ENCODE measurements at places on chromosomes 6 and 20.

DNA sequence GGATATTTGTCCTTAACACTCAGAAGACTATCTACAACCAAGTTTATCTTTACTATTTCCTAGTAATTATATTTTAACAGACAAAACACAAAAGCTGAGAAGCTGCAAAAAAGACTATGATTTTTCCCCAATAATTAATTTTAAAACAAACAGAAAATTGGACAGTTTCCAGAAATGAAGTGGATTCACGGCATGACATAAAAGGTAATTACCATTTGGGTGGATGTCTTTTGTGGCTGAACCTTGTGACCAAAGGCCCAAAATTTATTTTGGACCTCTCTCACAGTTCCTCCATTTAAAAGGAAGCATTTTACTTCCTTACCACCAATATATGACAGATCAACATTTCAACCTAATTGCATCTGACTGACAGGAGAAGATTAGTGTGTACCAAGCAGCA lies 90.2 kb downstream of the GMDS start:
- no peak for DNase-seq

- DNase-seq, result no peak
Observed at GRCh38 chr20:36147690-36148089, 6.8 kb upstream of the EPB41L1 start.

DNA sequence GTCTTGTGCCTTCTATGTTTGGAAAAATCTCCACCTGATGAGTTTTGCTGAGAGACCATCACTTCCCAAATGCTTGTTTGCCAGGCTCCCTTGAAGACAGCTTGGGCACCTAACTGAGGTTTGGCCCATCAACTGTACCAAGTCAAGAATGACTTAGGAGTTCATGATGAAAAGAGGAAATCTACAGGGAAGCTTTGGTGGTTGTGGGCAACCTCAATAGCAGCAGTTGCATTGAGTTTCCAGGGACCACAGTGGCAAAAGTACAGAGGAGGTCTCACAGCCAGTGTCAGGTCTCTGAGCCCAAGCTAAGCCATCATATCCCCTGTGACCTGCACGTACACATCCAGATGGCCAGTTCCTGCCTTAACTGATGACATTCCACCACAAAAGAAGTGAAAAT lies 49.7 kb upstream of the PHACTR1 start:
- no peak for DNase-seq

GRCh38 chr6:165834613-165835259 lies 171.7 kb upstream of the PDE10A start:
- DNase-seq, result no peak

DNA sequence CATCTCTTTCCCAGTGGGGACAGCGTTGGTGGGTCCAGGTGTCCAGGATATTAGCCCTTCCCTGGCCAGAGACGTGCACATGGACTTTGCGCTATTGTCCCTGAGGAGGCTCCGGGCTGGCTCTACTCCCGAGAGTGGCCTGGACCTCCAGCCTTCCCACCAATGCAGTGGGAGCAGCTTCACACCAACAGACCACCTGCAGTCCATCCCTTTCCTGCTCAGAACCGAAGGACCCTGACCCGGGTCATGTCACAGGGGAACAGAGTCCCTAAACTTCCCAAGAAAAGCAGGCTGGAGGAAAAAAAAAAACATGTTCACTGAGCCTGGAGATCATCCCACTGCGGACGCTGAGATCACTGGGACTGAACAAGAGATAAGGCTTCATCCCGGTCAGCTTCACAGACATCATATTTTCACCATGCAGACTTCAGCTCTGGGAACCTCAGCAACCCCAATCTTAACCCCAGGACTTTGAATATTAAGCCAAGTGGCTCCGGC lies 18.3 kb downstream of the ZMYND8 start:
- DNase-seq, result no peak

DNA sequence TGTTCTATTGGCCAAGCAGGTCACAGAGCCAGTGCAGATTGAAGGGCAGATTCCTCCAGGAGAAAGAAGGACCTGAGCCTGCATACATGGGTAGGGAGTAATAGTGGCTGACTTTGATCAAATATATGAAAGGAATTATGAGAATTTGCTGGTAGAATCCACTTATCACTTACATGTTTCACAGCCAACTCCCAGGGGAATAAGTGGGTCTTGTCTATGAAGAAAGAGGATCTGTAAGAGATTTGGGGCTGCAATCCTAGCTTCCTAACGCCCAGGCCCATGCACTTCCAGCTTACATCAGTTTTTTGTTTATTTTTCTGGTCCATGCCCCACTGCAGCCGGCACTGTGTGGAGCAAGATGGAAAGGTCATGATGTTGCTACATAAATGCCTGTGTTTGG lies 107.9 kb upstream of the SYNDIG1 start:
- DNase-seq, result no peak

DNA sequence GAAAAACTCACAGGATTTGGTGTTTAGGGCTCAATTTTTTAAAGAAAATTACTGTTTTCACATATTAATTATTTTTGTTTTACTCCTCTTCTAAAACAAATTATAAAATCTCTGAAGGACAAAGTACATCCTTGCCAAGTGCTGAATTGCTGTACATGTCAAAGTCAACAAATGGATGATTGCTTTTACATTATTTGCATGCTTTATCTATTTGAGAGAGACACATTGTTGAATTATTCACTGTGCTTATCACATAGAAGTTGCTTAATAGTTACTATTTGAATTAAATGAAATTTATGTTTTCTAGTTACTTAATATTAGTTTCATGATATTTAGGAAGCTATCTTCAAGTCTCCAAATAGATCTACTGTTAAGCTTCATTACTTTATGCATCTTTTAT lies 318.6 kb upstream of the PTCHD4 start:
- no peak for DNase-seq

- DNase-seq, result peak; percentile 43
Observed at GRCh38 chr6:104789770-104790190, 69.9 kb downstream of the HACE1 start.

- DNase-seq, result no peak
Observed at GRCh38 chr6:164101859-164102258, 687.3 kb downstream of the QKI start.

DNA sequence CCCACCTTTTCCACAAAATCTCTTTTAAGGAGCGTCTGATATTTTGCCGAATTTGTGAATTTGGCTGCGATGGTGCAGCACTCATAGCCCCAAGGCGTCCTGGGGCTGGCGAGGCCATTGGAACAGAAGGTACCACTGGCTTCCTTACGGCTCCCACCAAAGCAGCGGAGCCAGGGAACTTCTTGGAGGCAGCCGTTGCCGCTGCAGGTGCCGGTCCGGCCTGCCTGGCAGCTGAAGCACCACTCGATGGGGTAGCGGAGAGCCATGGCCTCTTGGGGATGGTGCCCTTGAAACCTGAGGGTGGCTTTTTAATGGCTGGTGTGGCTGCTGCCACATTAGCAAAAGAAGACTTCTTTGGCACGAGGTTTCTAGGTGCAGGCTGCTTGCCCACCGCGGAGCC lies 29.8 kb downstream of the DIDO1 start:
- DNase-seq, result no peak

DNA sequence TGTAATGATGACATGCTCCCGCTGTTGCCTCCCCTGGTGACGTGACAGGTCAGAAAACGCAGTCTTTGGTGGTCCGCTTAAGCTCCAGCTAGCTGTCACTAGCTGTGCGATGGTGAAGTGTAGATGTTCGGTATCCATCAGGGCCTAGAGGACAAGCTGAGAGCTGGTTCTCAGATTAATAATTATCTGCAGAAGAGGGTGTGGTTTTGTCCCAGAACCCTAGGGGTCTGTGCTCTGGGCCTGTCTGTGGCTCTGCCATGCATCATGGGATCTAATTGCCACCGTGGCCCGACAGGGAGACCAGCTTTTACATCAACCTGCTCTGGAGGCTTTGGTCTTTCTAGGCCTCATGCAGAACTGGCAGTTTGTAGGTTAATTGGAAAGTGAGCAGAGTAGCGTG lies 34.1 kb downstream of the ERMARD start:
- DNase-seq, result no peak
